EH (cell line): ENCODE measurements at places on chromosomes 1 and 21.
A peak's percentile ranks its signal among the peaks of the same experiment; 100 is the strongest.

GRCh38 chr21:17793246-17794123, 25.7 kb downstream of the C21orf91 start:
- peak; percentile 64 for DNase-seq

GRCh38 chr21:45640888-45641479, 2.5 kb upstream of the PCBP3 start:
- DNase-seq: peak; percentile 59

DNA sequence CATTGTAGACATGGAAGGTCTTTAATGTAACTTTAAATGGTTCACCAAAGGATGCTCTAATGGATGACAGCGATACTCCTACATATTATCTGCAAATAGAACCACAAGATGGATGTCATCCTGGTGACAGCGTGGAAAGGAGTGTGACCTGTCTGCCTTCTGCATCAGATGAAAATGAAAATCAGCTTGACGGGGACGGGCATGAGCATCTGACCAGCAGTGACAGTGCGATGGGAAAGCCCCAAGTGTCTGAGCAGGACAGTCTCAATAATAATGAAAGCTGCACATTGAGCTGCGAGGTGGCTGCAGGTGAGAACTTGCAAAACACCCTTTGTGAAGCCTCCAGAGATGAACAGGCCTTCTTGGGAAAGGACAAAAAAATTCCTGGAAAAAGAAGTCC, 25.2 kb downstream of the CNST start:
- DNase-seq: no peak

- no peak for DNase-seq
Observed at GRCh38 chr1:230256896-230257295, 169.2 kb downstream of the PGBD5 start.

GRCh38 chr1:220353229-220354012, 81.2 kb upstream of the RAB3GAP2 start:
- no peak for DNase-seq

DNA sequence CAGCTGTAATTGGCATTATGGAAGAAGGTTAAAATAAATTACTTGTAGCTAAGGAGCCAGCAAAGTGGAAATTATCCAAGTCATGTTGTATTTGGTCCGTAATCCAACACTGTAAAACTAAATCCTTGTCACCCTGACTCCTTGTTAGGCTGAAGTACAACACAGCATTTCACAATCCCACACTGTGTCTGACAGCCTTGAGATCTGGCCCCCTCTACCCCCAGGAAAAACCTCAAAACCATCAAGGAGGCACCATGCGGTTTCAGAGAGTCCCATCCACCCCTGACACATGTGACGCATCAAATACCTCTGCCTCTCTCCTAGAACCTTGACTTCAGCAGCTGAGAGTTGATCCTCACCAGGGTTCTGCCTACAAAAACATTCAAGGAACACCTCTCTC, 41.0 kb downstream of the LMX1A start:
- DNase-seq: no peak

DNA sequence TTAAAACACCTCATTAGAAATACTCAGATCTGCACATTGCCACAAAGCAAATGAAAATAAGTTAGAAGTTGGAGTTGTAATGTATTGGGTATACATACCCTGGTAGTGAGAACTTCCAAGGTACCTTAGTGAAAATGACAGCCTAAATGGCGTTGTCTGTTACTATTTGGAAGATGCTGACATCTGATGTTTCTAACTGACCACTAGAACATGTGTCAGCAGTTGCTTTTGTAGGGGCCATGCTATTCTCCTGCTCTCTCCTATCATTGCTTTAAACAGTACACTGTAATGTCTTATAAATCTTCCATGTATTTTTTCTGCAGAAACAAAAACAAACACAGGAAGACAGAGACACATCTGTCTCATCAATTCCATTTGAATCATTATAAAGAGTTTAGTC, 40.1 kb downstream of the LAMC1 start:
- DNase-seq: peak; percentile 35

DNA sequence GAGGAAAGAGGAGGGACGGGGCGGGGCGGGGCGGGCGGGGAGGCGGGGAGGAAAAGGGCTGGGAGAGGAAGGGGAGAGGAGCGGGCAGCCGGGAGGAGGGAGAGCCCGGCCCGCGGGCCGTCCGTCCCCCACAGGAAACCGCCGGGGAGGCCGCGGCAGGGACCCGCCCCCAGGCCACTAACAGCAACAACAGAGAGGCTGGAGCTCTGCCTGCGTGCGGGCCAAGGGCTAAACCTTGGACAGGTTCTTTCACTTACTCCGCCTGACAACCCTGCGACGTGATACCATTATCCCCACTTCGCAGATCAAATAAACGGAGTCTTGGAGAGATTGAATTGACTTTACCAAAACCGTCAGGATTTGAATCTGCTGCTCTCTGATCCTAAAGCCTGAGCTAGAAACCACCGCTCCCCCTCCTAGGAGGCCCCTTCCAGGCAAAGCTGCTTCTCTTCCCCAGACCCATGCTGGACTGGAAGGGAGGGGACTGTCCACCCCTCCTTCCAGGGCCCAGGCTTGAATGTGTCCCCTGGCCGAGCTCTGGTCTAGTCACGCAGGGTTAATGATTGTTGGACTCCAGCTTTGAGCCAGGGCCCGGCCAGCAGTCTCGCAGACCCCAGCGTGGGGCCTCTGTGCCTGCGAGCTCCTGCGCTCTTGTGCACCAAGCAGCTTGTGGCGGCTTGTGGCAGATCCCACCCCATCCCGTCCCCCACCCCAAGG, at the start of gene EVA1B:
TSS of gene EVA1B (minus strand) at position 10 of the 717 bp plus-strand sequence. CDS start 608 bp downstream, outside the sequence.
- peak; percentile 93 for DNase-seq

- peak; percentile 89 for DNase-seq
Observed at GRCh38 chr21:27425574-27425973, 458.7 kb upstream of the ADAMTS5 start.

- DNase-seq: no peak
Observed at GRCh38 chr1:17359808-17360207, 12.2 kb upstream of the PADI6 start.

- DNase-seq: no peak
Observed at GRCh38 chr1:222995620-222996309, 147.3 kb downstream of the TLR5 start.

DNA sequence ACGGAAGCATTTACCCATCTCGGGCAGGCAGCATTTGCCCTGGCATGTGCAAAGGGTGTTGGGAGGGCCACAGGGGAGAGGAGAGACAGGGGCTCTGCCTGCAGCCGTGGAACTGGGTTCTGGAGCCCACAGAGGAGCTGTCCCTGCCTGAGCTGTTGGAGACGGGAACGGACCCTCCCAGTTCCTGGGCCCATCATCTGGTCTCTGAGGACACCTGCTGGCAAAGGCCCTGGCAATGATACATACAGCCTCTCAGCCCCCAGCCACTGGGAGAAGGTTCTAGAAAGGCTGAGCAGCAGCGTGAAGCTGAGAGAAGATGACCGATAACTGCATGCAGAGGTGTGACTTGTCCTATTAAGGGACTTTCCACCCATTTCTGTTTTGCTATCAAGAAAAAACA, 31.4 kb downstream of the FAAP20 start:
- peak; percentile 9 for DNase-seq

GRCh38 chr1:147847831-147848230, 54.8 kb upstream of the GJA8 start:
- no peak for DNase-seq

GRCh38 chr1:2526824-2527555, 594 bp upstream of the PANK4 start:
- peak; percentile 66 for DNase-seq

- no peak for DNase-seq
Observed at GRCh38 chr1:233496993-233497392, 116.9 kb upstream of the KCNK1 start.

GRCh38 chr1:236103059-236103458, 38.2 kb upstream of the NID1 start:
- no peak for DNase-seq

- no peak for DNase-seq
Observed at GRCh38 chr1:31793586-31794285, 22.1 kb downstream of the SPOCD1 start.

DNA sequence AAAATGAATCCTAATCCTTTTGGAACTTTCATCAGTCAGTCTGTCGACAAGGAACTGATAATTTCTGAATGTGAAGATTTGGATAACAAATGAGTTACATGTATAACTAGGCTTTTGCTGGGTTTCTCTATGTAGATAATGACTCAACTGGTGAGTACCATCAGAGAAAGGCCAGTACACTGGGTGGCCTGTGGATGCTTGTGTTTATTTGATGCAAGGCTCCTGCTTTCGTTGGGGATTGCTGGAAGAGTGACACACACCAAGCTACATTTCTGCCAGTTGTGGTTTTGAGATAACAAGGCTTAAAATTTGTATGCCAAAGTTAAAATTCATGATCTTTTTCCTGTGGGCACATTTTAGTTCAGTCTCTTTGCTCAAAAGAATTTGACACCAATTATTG, 115.7 kb upstream of the UBE2U start:
- DNase-seq: peak; percentile 11

DNA sequence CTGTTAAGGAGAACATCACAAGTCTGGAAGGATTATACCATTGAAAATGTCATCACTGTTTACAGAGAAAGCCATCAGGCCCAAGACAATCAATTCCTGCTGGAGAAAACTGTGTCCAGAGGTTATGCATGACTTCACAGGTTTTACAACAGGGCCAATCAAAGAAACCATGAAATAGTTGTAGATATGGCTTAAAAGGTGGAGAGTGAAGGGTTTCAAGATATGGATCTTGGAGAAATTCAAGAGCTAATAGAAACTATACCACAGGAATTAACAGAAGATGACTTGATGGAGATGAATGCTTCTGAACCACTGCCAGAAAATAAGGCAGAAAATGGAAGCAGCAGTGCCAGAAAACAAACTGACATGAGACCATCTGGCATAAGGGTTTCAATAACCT, 30.2 kb downstream of the USP1 start:
- peak; percentile 54 for DNase-seq

DNA sequence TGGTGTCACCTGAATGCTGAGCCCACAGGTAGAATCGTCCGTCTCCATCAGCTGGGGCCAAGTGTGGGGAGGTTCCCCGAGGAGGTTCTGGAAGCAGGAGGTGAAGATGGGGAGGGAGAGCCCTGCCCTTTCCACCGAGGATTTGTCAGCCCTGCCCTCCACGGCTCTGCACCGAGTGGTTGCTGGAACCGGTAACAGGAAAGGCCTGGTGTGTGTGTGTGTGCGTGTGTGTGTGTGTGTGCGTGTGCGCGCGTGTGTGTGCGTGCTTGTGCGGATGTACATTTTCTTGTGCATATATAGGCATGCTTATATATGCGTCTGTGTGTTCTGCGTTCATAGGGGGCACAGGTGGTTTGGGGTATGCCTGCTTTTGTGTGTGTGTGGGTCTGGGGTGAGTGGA, 3.5 kb downstream of the NBL1 start:
- DNase-seq: no peak

- DNase-seq: no peak
Observed at GRCh38 chr1:206035027-206035426, 11.3 kb upstream of the CTSE start.
